ENCODE measurements at places on chromosomes 1 and 21.

GRCh38 chr21:25647647-25648046, 8.6 kb downstream of the JAM2 start:
- DNase-seq: no peak

DNA sequence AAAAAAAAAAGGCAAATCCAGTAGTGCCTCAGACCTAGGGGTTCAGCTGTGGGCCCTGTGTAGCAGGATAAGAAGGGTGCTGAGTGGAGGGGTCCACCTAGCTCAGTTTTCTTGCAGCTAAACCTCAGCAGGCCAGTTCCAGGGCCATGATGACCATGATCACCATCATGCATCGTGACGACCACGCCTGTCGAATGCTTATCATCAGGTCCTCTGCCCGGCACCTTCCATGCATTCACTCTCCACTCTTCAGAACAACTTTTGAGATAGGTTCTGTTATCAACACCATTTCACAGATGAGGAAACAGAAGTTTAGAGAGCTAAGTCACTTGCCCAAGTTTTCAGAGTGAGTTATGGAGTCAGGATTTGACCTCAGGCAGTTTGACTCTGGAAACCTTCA, 54.9 kb downstream of the ACBD3 start:
- DNase-seq: no peak

DNA sequence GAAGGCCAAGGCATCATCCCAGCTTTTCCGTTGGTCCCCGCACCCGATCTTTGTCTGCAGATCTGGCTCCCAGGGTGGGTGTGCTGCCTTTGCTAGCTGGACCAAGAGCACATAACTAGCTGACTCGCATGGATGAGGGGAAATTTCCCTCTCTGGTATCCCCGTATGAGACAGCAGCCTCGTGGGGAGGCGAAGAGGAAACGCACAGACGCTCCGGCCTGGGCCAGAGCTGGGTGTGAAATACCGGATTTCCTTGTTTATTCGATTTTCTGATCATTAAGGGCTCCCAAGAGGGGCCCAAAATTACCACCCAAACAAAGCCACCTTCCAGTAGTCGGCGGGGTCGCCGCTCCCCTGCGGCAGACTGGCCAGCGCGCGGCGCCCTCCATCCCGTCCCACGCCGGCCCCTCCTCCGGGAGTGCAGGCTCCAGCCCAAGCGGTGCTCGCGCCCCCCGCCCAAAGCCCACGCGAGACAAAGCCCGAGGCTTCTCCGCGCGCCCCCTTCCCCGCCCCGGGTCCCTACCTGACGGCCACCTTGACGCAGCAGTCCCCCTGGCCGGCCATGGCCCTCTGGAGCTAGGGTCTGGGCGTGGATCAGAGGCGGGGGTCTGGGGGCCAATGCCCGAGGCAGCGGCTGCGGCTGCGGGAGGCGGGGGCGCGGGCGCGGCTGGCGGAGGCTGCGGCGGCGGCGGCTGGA, 546 bp downstream of the KIF21B start:
- DNase-seq: no peak

DNA sequence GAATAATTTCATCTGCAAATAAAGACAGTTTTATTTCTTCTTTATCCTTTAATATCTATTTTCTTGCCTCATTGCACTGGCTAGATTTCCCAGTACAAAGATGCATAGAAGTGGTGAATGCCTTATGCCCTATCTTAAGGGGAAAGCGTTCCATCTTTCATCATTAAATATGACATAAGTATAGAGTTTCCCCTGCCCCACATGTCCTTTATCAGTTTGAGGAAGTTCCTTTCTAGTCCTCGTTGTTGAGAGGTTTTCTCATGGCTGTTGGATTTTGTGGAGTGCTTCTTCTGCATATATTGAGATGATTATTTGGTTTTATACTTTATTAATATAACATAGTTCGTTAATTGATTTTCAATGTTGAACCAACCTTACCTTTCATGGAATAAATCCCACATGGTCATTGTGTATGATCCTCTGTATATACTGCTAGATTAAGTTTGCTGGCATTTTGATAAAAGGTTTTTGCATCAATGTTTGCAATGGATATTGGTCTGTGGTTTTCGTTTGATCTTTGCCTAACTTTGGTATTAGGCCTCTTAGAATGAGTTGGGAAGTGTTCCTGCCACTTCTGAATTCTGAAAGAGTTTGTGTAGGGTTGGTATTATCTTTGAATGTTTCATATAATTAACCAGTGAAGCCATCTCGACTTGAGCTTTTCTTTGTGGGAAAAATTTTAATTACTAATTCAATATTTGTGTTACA, 15.6 kb downstream of the PRKACB start:
- DNase-seq: no peak

DNA sequence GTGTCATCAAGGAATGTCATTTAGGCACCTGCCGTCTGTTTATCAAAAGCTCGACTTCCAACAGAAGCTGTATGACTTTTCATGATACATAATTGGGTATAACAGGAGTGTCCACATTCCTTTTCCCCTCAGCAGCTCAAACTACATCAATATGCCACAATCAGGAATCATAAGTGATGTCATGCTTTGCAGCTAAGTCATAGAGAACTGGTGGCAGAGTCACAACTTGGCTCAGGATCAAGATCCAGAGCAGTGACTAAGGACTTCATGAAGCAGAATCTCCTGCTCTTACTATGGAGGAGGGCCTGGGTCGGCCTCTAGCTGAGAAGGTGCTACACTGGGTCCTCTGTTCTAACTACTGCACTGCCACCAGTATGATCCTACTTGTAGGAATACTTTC, 36.5 kb upstream of the AGBL4 start:
- no peak for DNase-seq
